ENCODE measurements at places on chromosomes 11 and 22.

- no peak for DNase-seq
Observed at GRCh38 chr22:16806401-16806800, 18.8 kb downstream of the XKR3 start.

DNA sequence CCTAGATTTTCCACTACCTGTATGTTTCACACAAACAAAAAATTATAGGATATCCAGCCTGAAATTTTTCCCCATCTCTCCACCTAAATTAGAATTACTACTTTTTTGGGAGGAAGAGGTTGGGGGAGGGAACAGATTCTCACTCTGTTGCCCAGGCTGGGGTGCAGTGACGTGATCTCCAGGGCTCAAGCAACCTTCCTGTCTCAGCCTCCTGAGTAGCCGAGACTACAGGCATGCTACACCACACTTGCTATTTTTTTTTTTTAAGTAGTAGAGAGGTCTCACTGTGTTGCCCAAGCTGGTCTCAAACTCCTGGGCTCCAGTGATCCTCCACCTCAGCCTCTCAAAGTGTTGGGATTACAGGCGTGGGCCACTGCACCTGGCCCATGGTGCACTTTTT is 9.5 kb downstream of the JAML start:
- no peak for DNase-seq

DNA sequence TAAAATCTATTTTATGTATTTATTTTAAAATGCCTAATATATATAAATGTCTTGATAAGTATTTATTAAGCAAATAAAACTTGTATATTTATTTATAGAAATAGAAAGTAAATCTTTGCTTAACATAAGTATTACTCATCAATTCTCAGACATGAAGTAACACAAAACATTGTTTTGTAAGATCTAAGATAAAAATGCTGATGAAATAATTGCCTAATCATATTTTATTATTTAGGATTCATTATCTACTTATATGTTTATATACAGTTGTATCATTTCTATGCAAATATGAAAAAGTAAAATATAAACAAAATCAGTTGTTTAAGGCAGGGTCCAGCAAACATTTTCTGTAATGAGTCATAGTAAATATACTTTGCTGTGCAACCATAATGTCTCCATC is 507.8 kb upstream of the CNTN5 start:
- no peak for DNase-seq

- DNase-seq, result no peak
Observed at GRCh38 chr11:83655976-83656375, 369.8 kb upstream of the CCDC90B start.

GRCh38 chr11:61632096-61632495 is 48.1 kb upstream of the DAGLA start:
- no peak for DNase-seq

DNA sequence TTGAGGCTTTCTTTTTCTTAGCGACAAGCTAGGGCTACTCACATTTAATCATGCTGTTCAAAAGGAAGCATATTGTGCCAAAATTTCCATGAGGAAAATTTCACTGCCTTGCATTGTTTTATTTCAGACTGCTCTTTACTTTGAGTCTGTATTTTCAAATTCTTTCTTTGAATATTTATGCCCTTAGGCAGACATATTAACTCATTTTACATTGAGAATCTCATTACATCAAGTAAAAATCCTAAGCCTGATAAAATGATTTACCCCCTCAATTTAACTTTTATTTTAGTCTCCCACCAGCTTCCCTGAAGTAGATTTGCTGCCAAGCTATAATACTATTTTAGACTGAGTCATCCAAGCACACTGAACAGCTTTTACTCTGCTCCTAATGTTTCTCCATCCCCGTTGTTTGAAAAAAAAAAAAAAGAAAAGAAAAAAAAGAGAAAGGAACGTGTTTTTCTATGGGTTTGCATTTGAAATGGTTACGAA is 189.3 kb upstream of the MTMR2 start:
- peak; percentile 49 for DNase-seq

DNA sequence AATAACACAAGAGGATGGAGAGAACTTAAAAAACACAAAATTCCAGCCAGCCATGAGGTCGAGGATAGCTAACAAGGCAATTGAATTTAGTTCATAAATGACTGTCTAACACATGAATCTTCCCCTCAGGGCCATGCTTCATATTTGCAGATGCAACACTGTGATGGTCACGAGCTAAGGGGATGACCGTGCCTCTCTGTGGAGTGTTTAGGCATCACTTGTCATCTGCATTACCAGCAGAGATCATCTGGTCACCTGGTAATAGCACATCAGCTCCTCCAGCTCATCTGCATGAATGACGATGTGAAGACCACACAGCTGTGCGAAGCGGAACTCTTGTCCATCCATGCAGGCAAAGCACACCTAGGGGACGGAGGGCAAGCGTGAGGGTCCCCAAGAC is 20.9 kb upstream of the SLC25A1 start:
- DNase-seq, result no peak

DNA sequence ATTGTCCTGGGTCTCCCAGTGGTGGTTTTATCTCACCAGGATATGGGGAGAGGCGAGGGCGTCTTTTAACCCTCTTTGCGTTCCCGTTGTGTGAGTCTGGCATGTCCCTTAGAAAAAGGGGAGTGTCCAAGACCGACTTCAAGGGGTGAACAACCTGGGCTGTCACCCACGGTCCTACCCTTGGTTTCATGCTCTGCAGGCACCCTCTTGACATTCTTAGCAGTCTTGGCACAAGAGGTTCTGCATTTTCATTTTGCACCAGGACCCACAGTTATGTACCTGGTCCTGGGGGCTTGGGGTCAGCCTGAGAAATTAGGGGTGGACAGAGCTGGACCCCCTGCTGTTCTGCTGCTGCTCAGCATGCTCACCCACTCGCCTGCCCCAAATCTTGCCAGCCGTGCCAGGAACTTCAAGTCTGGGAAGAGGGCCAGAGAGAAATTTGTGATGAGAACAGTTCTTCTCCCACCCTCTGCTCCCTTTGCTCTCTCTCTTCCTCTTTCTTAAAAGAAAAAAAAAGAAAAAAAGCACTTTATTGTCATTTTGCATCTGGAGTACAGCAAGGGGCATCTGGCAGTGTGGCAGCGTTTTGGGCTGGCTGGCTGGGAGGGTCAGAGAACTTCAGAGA is 471.2 kb downstream of the MIAT start:
- no peak for DNase-seq

GRCh38 chr11:11464555-11464954 is 111.5 kb upstream of the CSNK2A3 start:
- peak; percentile 22 for DNase-seq

GRCh38 chr11:61613051-61613450 is 32.2 kb upstream of the SYT7 start:
- DNase-seq, result no peak

DNA sequence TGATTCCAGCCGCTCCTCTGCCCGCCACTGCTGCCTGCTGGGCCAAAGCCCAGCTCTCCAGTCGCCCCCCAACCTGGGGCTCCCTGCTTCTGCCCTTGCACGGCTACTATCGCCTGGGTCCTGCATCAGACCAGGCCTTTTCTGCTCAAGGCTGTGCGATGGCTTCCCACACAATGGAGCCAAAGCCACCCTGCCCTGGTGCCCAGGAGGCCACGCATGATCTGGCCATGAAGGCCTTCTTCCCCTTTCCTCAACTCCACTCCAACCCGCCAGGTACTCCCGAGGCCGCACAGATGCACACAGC is 45.8 kb downstream of the SGSM3 start:
- DNase-seq, result no peak

DNA sequence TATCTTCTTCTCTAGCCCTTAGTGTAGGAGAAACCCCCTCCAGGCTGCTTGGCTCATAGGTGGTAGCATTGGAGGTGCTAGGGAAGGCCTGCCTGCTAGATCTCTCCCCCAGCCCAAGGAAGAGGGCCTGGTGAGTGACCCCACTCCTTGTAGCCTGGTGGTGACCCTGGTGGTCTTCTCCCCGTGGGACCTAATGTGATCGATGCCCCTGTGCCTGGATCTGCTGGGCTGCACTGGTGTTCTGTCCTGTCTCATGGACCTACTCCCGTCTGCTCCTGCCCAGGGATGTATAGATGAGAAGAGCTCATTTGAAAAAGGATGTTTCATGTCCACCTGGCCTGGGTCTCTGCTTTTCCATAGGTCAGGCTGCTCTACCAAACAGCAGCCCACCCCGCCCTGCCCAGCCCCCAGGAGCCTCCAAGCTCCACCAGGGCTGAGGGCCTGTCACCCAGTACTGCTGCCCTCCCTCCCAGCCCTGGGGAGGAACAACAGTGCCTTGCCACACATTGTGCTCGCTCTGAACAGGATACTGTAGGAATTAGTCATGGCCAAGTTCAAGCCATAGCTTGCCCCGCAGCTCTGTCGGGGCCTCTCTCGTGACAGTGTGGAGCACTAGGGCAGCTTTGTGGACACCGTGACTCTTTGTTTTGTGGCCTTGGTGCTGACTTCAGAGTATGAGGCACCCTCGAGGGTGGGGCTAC is 19.7 kb downstream of the SLC37A2 start:
- peak; percentile 91 for DNase-seq

DNA sequence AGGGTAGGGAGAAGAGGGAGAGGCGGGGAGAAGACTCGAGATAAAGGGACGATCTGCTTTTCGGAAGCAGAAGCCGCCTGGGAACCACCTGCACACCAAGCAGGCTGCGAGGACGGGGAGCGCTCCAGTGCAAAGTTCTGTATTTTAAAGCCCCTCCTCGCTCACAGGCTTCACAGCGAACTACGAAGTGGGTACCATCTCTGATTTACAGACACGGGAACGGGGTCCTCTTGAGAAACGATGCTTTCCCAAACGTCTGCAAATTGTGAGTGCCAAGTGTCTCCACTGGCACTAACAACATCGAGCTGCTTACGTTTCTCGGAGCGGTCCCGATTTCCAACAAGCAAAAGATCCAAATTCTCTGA is 700 bp upstream of the STX3 start:
- DNase-seq, result peak; percentile 36

Data from EL (cell line).